ENCODE measurements at places on chromosomes 2 and 18.

DNA sequence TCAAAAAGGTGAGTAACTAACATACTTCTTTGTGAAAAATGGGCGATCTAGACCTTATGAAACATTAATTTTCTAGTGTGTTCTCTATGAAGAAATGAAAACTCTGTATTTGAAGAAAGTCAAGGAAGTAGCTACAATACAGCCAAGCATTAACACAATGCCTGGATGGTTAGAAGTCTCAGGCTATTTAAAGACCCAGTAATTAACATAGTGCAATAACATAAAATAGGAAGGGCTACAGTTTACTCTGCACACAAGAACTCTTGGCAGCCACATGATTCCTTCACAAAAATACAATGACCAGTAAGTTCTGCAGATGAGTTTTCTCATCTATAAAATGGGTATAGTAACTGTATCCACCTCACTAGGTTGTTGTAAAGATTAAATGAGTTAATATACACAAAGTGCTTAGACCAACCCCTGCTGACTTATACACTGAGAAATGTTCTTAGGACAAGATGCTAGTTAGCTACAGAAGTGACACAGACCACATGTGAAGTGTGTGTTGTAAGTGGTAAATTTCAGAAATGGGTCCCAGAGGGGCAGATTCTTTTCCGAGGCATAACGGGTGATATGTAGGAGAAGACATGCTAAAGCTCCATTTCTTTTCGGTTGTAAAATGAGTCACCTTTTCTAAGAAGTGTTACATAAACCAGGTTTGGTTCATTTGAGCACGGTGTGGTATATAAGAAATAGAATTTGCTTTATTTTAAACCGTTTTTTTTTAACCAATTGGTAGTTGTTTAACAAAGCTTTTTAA is 61.8 kb downstream of the CXCR4 start:
- DNase-seq: no peak

- no peak for DNase-seq
These were observed 1346.2 kb downstream of the SUCLG1 start for GRCh38 chr2:83112858-83113257.

- DNase-seq: no peak
These were observed 16.1 kb downstream of the NCK2 start for GRCh38 chr2:105760639-105761337.

DNA sequence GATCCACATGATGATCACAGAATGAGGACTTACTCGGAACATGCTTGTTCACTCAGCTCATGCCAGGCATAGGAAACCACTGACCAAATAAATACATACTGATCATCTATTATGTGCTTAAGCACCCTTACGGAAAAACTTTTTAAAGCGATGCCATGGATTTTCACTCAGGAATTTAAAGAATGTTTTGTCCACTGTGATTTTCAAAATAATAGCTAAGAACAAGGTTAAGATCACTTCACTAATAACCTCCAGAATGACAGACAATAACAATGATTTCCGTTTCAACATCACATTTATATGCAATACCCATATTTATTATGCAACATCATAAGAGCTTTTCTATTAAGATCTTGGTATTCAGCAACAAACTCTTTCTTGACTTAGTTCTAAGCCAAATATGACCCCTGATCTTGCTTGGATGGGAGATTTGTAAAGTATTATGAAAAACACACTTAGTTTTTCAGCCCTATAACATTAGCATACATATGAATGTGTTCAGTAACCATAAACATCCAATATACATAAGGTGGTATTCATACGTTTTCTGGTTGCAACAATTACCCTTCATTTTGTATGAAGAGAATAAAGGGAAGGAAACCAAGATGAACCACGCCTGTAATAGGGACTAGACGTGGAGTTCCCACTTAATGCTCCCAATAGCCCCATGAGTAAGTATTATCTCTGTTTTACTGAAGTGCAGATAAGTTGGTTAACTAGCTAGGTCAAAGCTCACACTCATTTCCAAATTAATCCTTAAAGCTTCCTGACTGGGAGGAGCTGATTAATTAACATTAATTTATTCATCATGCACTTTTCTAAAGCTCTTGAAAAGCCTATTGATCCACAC is 1.9 kb downstream of the CD302 start:
- DNase-seq: no peak

- DNase-seq: no peak
These were observed 277.4 kb upstream of the LRATD1 start for GRCh38 chr2:14355102-14355501.

- no peak for DNase-seq
These were observed 61.5 kb downstream of the AGAP1 start for GRCh38 chr2:235555371-235555770.

GRCh38 chr2:213476641-213477040 is 192.4 kb downstream of the SPAG16 start:
- no peak for DNase-seq

DNA sequence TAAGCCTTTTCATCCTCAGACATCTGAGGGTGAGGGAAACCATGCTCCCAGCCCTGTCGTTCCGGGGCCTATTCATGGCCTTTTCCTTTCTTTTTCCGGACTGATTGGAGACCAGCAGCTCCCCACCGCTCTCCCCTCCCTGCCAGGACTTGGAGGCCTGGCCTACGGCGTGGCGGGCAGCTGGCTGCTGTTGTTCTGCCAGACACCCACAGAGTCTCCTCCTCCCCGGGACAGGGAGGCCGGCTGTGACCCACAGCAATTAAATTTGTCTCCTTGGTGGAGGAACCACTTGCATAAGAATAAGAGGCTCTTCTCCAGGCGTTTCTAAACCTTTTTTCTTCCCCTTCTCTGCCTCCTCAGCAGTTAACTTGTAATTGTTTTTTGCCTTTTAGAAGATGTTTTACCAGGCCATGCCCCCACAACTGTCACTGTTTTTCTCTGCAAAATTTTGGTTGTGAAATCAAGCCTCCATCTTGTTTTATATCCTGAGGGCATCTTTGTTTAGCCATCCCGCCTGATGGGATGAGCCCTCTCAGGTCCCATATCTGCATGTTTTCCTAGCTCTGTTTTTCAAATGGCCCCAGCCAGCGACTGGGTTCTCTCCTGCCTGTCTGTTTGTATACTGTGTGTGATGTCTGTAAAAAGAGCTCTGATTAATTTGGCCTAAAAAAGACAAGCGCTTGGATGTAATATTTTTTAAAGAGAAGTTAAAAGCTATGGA is 1060.0 kb upstream of the DDX18 start:
- DNase-seq: no peak

DNA sequence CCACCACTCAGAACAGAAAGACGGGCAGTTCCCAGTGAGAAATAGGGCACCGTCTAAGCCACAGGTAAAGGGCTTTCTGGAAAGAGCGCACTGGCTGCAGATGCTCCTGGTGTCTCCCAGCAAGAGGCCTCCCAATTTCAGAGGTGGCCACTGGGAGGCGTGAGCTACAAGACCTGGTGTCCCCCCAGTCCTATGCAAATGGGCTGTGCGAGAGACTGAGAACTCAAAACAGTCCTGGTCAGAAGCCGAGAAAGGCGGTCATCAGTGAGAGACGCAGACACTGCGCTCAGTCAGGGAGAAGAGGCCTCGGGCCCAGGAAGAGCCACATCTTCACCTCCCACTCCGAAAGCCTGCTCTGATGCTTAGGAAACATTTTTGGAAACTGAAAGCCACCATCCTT is 179.5 kb downstream of the EIPR1 start:
- DNase-seq: peak; percentile 13

GRCh38 chr2:179891237-179891636 is 29.8 kb upstream of the ZNF385B start:
- no peak for DNase-seq

- DNase-seq: no peak
These were observed 201.4 kb upstream of the EPAS1 start for GRCh38 chr2:46095830-46096229.

DNA sequence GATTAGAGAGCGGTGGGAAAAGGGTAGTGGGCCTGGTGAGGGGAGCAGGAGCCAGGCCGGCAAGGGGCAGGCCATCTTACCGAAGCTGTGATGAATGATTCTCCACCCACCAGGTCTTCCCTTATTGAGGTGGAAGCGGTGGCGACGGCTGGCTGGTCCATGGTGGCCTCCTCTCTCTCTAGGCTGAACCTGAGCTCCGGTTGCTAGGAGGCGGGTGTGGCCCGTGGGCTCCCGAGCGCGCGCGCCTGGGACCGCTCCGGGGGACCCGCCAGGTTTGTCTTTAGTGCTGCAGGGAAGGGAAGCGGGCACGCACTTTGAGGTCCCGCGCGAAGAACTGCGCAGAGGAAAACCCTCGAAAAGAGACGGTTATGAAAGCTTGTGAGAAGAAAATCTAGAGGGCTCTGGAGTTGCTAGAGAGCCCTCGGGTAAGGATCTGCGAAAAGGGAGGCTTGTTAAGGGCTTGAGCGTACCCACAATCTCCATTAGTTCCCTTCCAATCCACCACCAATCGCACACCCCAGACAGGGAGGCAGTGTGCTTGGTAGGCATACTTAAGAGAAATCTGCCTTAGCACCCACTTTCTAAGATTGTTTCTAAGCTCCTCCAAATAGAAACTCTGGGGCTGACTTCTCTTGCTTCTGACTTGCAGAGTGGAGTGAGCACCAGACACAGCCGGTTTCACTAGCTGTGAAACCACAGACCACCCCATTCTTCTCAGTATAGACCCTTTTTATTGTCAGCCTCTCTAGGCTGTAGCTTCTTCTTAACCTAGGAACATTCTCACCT is at the start of gene STPG4:
Gene STPG4, minus strand, starts transcription at position 218 of the 786 bp plus-strand sequence. Its CDS starts 57 bp downstream, at position 161.
- DNase-seq: no peak

GRCh38 chr2:156341452-156342253 is 9.1 kb upstream of the NR4A2 start:
- peak; percentile 93 for DNase-seq

DNA sequence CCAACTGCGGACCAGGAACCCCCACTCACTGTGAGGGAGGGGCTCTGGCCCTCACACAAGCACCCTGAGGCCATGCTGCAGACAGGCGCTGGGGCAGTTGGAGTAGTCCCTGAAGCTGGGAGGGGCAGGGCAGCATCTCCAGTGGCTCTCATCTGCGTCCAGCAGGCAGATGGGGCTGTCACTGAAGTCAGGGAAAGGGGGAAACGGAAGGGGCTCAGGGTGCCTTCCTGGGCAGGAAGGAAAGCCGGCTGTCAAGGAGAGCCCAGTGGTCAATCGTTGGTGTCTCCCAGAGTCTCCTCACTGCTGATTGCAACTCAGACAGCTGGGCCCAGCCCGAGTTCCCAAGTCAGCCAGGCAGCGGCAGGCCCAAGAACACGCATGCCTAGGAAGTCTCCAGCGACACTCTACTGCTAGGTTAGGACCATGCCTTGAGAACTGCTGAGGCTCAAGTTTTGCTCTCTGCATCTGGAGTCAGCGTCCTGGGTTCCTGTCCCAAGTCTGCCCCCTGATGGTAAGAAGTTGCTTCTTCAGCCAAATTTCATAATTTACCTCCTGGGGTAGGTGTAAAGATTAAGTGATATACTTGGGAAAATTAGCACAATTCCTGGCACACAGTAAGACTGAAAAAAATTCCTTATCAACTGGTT is 27.4 kb upstream of the NMUR1 start:
- peak; percentile 87 for DNase-seq

- DNase-seq: no peak
These were observed 200.9 kb downstream of the SETBP1 start for GRCh38 chr18:44881461-44882162.

DNA sequence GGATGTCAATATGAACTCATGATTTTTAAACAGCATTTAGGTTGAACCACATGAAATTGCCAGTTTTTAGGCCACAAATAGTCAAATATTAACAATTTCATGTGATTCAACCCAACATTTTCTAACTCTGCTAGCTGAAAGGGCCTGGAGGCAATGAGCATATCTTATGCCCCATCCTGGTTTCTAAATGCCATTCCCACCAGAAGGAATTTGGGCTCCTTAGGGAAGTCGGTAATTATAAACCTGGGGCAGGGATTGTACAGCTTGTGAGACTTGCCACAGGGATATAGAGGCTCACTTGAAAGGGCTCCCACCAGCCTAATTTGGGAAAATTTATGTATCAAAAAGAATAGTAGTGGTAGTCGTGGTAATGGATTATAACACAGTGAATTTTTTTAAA is 178.4 kb upstream of the ALPP start:
- DNase-seq: no peak

DNA sequence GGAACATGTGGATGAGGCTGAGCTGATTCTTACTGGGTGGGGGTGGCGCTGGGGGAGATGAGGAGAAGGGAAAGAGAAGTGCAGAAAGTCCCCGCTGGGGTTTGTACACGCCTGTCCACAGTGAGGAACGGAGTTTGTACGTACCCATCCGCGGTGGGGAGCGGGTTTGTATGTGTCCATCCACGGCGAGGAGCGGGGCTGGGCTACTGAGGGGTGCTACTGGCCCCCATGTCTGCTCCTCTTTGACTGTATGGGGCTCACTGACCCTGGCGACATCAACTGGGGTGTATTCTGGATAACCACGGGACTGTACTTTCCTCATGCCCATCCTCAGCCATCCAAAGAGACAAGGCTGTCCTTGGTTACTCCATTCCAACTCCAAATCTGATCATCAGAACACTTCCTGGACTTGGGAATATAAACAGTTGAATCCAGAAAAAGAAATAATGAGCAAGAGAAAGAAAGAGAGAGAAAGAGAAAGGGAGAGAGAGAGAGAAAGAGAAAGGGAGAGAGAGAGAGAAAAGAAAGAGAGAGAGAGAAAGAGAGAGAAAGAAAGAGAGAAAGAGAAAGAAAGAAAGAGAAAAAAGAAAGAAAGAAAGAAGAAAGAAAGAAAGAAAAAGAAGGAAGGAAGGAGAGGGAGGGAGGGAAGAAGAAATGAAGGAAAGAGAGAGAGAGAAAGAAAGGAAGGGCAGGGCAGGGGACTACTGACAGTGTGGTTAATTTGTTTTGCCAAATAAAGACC is 21.0 kb downstream of the MAL start:
- no peak for DNase-seq

Measured in CD4-positive, alpha-beta T cell treated with Interleukin-17A for 1 hour (primary cell).